ENCODE measurements at places on chromosomes 7 and 10. TPM values are rescaled to one million over a fixed set of nuclear protein-coding genes. Genes with fewer than 3 reads are reported as not detected.

STAG3 gene
- total RNA-seq, result 2.5 TPM

GRCh38 chr7:46963719-46964118 lies 618.2 kb downstream of the TNS3 start:
- no peak for DNase-seq

MGAM2 gene
- total RNA-seq, result 0.12 TPM

DNA sequence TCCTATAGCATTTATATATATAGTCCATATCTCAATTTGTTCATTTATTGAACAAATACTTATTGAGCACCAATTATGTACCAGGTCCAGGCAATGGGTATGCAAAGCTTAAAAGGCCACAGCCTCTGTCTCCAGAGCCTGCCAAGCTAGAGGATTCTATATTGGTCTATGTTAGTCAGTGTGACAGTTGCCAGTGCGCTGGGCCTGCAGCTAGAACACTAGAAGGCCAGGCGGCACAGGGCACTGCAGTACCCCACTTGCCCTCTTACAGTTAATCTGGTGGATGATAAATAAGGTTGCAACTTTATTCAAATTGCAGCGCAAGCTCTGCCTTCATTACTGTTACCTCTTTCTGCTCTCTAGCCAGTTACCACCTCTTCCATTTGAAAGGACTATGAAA lies 68.8 kb downstream of the PPP1R3C start:
- no peak for DNase-seq

PCGF5 gene
- 25.0 TPM for total RNA-seq

DNA sequence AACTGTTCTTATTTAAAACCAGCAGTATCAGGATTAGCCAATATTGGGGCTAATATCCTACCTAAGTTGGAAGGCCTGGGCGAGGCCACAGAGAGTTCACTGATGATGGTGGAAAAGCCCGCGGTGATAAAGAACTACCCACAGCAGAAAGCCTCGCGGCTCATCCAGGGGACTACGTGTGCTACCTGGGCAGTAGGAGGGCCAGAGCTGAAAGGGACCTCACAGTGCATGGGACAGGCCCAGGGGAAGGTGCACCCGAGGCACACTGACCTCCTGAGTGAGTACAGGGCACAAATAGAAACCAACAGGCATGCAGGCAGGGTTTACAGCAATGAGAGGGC lies 1.4 kb downstream of the WDR86 start:
- no peak for DNase-seq

GRCh38 chr7:150927157-150927955 lies 50.8 kb downstream of the KCNH2 start:
- DNase-seq, result no peak

DNA sequence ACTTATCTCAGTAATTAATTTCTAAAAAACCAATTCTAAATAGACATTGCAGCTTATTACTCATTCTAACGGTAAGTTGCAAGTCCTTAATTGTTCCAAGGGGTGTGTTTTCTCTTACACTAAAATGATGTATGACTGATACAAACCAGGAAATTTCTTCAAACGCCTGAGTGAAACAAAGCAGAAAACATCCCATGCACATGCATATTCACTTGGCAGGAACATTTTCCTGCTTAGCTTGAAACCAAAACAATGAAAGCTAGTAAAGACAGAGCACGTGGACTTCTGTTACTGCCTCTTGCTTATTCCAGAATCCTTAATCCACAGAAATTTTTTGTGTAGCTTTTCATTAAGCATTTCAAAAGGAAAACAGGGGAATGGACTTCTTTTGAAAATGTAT lies 187.7 kb downstream of the MTERF1 start:
- DNase-seq, result no peak

A1CF gene
- total RNA-seq, result not detected

DNA sequence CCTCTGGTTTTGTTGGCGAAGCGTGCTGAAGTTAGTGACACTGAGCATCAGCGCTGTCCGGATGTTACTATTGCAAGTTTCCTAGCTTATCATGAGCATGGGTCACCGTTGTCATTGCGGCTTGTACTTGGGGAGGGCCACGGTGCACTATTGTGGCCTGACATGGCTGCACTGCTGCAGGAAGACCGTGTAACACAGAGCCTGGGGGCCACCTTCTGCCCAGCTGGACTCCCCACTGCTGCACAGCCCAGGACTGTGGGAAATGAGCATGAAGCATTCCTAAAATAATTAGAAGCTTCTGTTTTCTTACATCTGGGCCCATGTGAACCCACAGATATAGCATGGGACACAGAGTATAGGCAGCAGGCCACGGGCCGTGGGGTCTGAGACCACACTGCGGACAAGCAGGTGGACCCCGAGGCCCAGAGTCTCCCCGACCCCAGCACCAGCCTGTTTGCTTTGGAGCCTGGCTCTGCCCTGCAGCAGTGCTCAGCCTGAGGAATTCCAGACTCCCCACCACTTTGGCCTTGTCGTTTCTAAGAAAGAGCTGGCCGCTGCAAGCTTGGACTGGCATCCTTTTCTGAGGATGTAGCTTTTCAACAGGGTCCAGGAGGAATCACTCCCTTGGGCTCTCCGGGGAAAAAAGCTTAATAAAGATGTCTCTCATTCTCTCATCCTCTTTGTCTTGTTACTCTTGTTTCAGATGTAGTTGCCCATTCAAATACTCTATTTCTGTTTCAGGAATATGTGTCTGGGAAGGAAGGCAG lies 179.2 kb downstream of the CCDC3 start:
- no peak for DNase-seq

Data from uterus (tissue), 4 donors.